ENCODE measurements at places on chromosomes 7 and 10. TPM values are rescaled to one million over a fixed set of nuclear protein-coding genes. Genes with fewer than 3 reads are reported as not detected.

DNA sequence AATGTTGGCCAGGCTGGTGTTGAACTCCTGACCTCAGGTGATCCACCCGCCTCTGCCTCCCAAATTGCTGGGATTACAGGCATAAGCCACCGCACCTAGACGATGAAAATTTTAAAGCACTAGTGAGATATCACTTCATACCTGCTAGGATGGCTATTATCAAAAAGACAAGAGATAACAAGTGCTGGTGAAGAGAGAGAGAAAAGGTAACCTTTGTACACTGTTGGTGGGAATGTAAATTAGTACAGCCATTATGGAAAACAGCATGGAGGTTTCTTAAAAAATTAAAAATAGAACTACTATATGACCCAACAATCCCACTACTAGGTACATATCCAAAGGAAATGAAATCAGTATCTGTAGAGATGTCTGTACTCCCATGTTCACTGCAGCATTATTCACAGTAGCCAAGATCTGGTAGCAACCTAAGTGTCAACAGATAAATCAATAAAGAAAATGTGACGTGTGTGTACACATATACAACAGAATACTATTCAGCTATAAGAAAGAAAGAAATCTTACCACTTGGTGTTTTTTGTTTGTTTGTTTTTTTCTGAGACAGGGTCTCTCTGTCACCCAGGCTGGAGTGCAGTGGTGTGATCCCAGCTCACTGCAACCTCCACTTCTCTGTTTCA lies 12.5 kb downstream of the MMS19 start:
- DNase-seq = no peak

- DNase-seq = no peak
These were observed 30.6 kb downstream of the WDR37 start for GRCh38 chr10:1086787-1087186.

- no peak for DNase-seq
These were observed 150.2 kb downstream of the NSUN6 start for GRCh38 chr10:18501198-18501597.

GRCh38 chr10:17779784-17780183 lies 27.8 kb downstream of the TMEM236 start:
- no peak for DNase-seq

DNA sequence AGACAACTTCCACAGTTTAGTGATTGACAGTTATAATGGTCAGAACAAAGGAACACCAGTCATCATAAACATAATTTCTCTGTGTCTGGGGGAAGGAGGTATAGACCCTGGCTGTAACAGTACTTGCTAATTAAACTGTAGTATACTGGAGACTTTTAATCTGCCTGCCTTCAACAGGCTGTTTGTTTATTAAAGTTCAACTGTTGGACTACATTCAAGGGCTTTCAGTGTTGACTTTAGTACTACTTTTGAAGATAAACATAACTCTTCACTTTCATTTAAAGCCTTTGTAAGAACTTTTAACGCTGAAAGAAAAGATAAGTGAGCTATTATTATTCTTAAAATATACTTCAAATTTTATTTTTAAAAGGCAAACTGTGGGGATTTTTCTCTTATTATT lies 15.5 kb upstream of the PTTG1IP2 start:
- DNase-seq = no peak

Gene SFTPA1
- total RNA-seq = not detected

Gene VSTM2A
- total RNA-seq = not detected

Gene MGAM2
- not detected for total RNA-seq
